GM19239 (cell line): ENCODE measurements at places on chromosomes 16 and 17.

DNA sequence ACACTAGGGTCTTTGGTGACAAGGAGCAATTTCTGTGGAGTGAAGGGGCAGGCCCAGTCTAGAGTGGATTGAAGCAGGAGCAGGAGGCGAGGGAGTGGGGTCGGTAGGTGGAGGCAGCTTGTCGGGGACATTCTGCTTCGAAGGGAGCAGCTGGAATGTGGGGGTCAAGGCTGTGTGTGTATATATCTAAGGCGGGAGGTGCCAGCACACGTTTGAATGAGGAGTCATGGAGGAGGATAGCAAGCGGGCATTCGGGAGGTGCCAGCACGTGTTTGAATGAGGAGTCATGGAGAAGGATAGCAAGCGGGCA is 17.7 kb downstream of the NT5M start:
- no peak for DNase-seq

- no peak for DNase-seq
These were observed 124.5 kb upstream of the CIBAR2 start for GRCh38 chr16:85236818-85237150.

DNA sequence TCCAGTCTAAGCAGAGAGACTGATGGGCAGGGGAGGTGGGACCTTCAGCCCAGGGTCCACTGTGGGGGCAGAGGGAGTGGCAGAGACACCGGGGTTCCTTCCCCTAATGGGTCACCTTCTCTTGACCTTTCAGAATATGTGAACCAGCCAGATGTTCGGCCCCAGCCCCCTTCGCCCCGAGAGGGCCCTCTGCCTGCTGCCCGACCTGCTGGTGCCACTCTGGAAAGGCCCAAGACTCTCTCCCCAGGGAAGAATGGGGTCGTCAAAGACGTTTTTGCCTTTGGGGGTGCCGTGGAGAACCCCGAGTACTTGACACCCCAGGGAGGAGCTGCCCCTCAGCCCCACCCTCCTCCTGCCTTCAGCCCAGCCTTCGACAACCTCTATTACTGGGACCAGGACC is 2.8 kb downstream of the MIEN1 start:
- DNase-seq = no peak

- DNase-seq = no peak
These were observed at the start of gene IL32 for GRCh38 chr16:3065069-3065741. TSS of gene IL32 (plus strand) at chr16:3065640. CDS start at chr16:3065812, 172 bp downstream.

DNA sequence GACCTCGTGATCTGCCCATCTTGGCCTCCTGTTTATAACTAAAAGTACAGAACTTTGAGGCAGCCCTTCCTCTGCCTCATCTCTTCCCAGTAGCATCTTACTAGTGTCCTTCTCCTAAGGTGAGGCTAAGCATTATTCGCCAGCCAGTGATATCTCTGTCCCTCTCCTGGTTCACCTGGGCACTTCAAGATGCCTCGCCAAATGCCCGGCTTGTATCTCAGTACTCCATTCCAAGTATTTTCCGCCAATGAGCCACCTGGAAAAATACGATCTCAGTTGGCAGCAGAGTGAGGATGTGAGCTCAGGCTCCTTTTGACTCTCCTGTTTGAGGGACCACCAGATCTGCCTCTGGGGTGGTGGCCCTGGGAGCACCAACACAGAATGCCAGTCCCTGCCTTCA is 25.9 kb upstream of the WSCD1 start:
- DNase-seq = no peak

DNA sequence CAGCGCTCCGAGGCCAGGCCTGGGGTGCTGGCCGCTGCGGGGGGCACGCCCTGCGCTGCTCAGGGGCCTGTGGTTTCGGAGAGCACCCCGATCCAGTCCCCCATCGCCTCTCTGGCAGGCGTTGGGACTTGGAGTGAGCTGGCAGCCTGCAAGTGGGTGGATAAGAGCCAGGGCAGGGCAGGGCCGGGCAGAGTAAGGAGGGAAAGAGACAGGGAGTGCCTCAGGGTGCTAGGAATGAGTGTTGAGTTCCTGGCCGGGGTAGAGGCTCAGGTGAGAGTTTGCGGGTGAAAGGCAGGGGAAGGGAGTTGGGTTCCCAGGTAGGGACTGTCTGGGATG is 1.3 kb downstream of the CDH13 start:
- no peak for DNase-seq

DNA sequence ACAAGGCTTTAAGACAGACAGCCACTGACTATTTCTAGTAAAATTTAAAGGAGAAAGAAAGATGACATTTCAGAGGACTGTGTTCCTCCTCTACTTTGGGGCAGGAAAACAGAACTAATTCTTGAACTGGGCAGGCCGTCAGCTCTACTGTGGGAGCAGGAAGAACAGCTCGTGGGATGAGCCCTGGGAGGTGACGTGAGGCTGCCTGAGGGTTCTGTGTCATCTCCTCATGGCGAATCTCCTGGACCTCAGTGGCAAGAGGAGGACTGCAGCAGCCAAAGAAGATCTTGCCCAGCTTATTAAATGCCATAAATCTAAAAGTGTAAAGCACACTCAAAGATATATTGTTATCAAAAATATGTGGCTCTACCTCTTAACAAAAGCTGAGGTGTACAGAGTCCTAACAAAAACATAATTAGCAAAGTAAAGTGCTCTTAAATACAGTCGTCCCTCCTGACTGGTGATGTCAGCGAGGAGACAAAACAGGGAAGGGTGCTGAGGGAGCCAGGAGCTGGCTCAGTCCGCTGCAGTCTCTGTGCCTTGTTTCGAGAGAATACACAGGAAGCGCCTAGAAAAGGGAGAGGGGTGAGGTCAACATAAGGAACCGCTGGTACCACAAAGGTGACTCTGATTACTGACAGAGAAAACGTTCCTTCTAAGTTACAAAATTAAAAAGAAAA is 58.0 kb downstream of the CREBBP start:
- DNase-seq = no peak

GRCh38 chr16:59899940-59900339 is 1165.8 kb upstream of the GOT2 start:
- no peak for DNase-seq

DNA sequence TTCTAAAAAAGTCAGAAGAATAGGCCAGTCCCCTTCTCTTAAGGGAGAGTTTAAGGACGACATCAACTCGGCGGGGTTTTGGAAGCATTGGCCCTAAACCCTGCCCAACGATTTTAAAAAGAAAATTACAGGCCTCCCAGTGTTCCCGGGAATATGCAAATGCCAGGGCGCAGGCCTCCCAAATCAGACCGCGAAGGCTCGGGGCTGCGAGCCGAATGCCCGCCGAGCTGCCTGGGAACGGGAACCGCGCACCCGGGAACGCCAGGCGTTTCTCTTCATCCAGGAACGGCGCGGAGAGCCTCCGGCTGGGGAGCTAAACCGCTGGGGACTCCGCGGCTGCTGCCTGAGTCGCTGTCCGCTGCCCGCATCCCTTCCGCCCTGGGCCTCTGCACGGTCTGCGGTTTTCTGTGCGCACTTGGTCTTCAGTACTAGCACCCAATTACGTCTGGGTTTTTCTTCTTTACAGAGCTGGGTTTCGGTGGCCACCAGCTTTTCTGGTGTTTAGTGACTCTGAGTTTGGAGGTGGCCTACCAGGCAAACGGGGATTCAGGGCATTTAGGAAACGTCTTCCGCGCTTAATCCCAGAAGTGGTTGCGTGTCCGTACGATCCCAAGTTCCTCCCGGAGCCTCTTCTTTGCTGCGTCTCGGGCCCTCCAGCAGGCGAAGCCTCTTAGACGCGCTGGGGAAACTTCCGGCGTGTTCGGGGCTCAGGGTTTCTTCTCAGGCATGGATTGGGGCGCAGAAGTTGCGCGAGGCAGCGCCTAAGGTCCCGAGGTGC is 5.7 kb downstream of the IRX5 start:
- no peak for DNase-seq

- DNase-seq = no peak
These were observed 2.7 kb upstream of the IRX5 start for GRCh38 chr16:54928016-54928356.

DNA sequence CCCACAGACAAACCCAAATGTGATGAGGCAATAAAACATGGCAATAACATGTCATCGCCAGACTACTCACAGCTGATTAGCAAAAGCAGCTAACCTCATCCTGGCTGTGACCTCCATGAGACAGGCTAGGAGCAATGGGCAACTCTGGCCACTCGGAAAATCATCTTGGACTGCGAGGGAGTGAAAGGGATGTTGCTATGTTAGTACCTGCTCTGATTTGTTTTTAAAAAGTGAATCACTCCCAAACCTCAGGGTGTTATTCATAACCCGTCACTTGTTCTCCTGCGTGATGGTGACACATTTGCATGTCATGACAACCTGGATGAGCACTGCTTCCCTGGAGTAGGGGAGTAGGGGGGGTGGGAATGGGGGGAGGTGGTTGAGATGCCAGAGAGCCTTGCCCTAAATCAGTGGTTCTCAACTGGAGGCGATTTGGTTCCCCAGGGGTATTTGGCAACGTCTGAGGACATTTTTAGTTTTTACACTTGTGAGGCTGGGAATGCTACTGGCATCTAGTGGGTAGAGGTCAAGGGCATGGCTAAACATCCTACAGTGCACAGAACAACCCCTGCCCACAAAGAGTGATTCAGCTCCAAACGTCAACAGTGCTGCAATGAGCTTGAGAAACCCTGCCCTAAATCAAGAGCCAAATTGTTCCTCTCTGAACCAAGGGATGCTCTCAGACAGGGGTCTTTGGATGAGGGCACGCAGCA is 241.7 kb downstream of the SOX9 start:
- DNase-seq = no peak

- no peak for DNase-seq
These were observed 8.8 kb downstream of the CENPX start for GRCh38 chr17:82013772-82014321.

- DNase-seq = no peak
These were observed 39.0 kb downstream of the CCDC182 start for GRCh38 chr17:57705921-57706695.

DNA sequence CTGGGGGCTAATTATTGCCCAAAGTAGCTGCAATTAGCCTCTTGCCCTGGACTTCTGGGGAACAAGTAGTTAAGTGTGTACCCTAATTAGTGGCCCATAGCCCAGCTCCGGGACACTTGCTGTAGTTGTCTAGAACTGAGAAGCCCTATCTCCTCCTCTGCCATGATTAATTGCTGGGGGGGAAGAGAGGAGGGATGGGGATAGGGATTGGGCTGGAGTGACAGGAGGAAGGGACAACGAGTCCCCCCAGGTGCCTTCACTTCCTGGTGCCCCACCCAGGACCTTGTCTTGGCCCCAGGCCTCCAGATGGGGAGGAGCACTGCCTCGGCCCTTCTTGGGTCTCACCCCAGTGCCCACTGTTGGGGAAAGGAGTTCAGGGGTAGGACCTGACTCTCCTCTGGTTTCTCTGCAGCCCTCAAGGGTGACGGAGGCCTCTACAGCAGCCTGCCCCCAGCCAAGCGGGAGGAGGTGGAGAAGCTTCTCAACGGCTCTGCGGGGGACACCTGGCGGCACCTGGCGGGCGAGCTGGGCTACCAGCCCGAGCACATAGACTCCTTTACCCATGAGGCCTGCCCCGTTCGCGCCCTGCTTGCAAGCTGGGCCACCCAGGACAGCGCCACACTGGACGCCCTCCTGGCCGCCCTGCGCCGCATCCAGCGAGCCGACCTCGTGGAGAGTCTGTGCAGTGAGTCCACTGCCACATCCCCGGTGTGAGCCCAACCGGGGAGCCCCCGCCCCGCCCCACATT is 17.4 kb downstream of the NGFR start:
- no peak for DNase-seq

- no peak for DNase-seq
These were observed 12.1 kb downstream of the ABCA3 start for GRCh38 chr16:2328428-2328827.
